ENCODE measurements at places on chromosomes 4 and X. TPM values are rescaled to one million over a fixed set of nuclear protein-coding genes. Genes with fewer than 3 reads are reported as not detected.

Gene F8
- total RNA-seq: 0.18 TPM

Gene MAGEA12
- not detected for total RNA-seq

Gene MAGEA4
- not detected for total RNA-seq

Gene RASGEF1B
- not detected for total RNA-seq

- no peak for DNase-seq
These were observed at the start of gene PLP1 for GRCh38 chrX:103776546-103776945. PLP1 (plus strand) TSS chrX:103776840; CDS start chrX:103776996, 156 bp downstream.

DNA sequence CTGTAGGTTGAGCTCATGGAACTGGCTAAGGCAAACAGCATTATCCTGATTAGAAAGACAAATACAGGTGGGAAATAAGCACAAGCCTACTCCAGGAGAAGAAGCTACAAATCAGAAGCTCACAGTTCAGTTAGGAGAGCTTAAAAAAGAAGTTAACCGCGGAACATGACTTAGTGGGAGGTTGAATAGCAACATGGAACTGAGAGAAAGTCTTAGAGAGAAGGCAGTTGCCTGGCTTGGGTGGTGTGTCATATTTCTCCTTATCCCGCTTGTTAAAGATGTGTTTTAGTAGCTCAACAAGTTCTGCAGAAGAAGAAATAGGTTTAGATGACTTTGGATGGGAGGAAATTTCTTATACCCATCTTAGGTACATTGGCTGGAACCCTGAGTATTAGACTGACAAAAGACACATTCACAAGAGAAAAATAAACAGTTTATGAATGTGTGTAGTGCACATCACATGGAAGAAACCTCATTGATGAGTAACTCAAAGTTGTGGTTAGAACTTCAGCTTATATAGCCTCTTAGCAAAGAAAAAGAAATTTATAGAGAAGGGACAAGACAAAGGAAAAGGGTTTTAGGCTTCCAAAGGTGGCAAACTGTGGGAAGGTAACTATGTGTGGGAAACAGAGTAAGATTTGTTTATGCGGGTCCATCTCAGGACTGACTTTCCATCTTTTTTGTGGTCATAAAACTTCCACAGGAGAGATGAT is 37.4 kb upstream of the RXFP1 start:
- no peak for DNase-seq

Measured in G401 (cell line).